ENCODE measurements at places on chromosomes 12 and 14.

DNA sequence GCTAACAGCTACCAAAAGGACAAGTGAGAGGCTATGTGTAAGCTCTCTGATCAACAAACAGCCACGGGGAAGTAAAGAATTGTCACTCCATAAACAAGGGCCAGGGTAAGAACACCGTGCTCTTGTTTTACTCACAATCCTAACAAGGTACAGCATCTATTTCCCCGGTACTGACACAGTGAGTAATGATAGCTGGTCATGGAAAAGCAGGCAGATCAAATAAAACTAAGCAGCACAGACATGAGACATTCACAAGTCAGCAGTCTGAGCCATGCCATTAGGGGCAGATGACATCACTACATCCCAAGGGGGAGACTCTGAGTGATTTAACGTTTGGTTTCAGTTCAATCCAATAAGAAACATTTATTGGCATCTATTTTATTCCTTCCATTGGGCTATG lies 54.4 kb downstream of the ARL6IP4 start:
- H3K27ac ChIP-seq: no peak overlapping the region
- H3K27me3 ChIP-seq: no peaks in the 10 kb centered on the region
- no peak for DNase-seq
- peaks cover 16% of the 10 kb centered on the region for H3K4me1 ChIP-seq
- H3K4me3 ChIP-seq: no peak overlapping the region

GRCh38 chr14:86530457-86530856 lies 1000.5 kb downstream of the FLRT2 start:
- no peaks in the 10 kb centered on the region for H3K27me3 ChIP-seq
- H3K4me3 ChIP-seq: no peak overlapping the region
- DNase-seq: no peak
- H3K36me3 ChIP-seq: no peaks in the 10 kb centered on the region

- H3K27me3 ChIP-seq: no peaks in the 10 kb centered on the region
- no peaks in the 10 kb centered on the region for H3K36me3 ChIP-seq
- no peak overlapping the region for H3K27ac ChIP-seq
- DNase-seq: no peak
These were observed 6.5 kb upstream of the CDK2AP1 start for GRCh38 chr12:123278101-123278627.

DNA sequence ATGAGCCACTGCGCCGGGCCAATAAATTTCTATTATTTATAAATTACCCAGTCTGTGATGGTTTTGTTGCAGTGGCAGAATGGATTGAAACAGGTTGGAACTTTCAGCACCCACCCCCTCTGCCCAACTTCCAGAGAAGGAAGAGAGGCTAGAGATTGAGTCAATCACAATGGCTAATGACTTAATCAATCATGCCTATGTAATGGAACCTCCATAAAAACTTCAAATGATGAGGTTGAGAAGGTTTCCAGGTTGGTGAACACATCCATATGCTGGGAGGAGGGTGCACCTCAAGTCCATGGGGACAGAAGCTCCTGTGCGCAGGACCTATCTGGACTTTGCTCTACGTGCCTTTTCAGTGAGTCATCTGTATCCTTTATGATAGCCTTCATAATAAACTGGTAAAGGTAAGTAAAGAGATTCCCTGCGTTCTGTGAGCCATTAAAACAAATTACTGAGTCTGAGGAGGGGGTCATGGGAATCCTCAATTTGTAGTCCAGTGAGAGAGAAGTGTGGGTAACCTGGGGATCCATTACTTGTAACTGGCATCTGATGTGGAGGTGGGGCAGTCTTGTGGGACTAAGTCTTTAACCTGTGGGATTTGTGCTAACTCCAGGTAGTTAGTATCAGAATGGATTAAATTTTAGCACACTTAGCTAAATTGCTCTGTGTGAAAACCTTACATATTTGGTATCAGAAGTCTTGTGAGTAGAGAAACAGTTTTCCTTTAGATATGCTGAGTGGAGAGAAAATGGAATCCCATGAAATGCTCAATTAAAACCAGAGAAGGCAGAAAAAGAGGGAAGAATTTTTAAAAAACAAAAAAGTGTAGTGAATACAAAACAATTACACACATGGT lies 11.7 kb upstream of the NGDN start:
- no peak overlapping the region for H3K4me3 ChIP-seq
- no peaks in the 10 kb centered on the region for H3K27me3 ChIP-seq
- H3K36me3 ChIP-seq: no peaks in the 10 kb centered on the region
- no peak for DNase-seq
- no peak overlapping the region for H3K27ac ChIP-seq
- H3K4me1 ChIP-seq: no peaks in the 10 kb centered on the region

DNA sequence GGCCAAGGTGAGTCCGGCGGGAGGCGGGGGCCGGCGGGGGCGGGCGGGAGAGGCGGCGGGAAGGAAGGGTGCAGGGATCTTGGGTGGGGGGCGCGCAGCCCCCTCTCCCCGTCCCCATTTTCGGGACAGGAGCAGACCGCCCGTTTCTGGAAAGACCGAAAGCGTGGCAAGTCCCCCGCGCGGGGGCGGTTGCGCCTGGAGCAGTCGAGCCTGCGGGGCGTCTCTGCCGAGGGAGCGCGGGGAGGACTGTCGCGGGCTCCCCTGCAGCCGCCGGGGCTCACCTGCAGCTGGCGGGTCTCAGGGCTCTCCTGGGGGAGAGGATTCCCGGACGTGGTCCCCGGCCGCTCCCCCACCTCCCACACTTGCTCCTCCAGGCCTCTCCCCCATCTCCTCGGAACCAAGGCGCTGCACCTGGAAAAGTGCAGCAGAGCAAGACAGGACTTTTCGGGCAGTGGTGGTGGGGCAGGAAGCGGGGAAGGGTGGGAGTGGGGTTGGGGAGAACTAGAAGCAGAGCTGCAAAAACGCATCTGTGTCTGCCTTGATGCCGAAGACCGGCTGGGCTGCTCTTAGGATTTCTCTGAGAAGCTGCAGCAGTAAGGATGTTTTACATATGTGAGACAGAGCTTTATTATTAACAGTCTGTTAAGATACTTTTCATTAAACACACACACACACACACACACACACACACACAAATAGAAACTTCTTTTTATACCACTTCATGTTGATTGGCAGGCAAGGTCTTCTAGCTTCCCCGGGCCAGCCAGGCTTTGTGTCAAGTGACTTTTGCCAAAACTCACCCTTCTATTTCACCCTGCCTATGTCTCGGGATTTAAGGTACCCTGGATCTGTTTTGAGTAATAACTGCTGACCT lies 677 bp downstream of the C12orf75 start:
- DNase-seq: peak; percentile 38
- peaks cover 18% of the 10 kb centered on the region for H3K4me1 ChIP-seq
- peak overlapping the region; percentile 53 for H3K4me3 ChIP-seq
- H3K27ac ChIP-seq: peak overlapping the region; percentile 61
- H3K36me3 ChIP-seq: no peaks in the 10 kb centered on the region

- DNase-seq: peak; percentile 89
- H3K27me3 ChIP-seq: no peaks in the 10 kb centered on the region
- H3K4me1 ChIP-seq: peaks cover 60% of the 10 kb centered on the region
These were observed 29.1 kb downstream of the SH2B3 start for GRCh38 chr12:111434680-111435338.

GRCh38 chr12:78651755-78652154 lies 212.8 kb upstream of the SYT1 start:
- H3K27ac ChIP-seq: no peak overlapping the region
- no peaks in the 10 kb centered on the region for H3K27me3 ChIP-seq
- DNase-seq: no peak
- no peak overlapping the region for H3K4me3 ChIP-seq
- H3K36me3 ChIP-seq: no peaks in the 10 kb centered on the region
